Lower leg skin (tissue), 4 donors: ENCODE measurements at places on chromosomes 1 and 21.

- DNase-seq, result no peak
Observed at GRCh38 chr1:180311011-180311730, 81.1 kb downstream of the LHX4 start.

DNA sequence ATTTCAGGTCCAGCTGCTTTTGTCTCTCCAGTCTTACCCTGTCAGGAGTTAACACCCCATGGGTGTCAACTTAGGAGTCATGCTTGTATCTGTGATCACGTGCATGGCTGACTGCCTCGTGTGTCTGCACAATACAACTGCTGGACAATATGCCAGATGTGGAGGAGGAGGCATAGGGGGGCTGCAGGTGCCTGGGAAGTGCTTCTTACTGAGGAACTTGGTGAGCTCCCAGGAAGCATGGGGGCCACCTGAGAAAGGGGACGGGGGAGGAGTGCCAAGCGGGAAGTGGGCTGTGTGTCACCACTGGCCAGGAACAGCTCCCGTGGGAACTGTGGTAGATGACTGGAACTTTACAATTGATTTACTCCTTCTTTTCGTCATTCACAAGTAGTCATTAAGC is 9.5 kb downstream of the RHEX start:
- no peak for DNase-seq

- DNase-seq, result no peak
Observed at GRCh38 chr1:174719194-174719593, 271.4 kb downstream of the GPR52 start.

- DNase-seq, result no peak
Observed at GRCh38 chr1:210394281-210394821, 65.6 kb downstream of the HHAT start.

DNA sequence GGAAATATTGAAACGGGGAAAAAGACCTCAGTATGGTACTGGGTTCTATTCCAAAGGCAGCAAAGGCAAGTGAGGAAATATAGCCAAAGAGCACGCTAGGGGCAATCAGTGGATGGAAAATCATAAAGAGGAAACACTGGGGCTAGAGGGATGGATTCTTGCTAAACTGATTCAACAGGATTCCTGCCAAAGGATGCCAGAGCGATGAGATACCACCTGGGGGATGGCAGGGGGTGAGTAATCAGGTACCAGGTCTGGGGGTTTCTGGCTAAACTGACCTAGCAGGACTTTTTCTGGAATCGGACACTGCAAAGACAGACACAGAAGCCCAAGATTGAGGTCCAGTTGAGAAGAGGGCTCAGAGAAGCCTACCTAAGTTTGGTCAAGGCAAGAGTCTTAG is 6.7 kb downstream of the CHI3L2 start:
- no peak for DNase-seq
